ENCODE measurements at places on chromosomes 3 and 15.

DNA sequence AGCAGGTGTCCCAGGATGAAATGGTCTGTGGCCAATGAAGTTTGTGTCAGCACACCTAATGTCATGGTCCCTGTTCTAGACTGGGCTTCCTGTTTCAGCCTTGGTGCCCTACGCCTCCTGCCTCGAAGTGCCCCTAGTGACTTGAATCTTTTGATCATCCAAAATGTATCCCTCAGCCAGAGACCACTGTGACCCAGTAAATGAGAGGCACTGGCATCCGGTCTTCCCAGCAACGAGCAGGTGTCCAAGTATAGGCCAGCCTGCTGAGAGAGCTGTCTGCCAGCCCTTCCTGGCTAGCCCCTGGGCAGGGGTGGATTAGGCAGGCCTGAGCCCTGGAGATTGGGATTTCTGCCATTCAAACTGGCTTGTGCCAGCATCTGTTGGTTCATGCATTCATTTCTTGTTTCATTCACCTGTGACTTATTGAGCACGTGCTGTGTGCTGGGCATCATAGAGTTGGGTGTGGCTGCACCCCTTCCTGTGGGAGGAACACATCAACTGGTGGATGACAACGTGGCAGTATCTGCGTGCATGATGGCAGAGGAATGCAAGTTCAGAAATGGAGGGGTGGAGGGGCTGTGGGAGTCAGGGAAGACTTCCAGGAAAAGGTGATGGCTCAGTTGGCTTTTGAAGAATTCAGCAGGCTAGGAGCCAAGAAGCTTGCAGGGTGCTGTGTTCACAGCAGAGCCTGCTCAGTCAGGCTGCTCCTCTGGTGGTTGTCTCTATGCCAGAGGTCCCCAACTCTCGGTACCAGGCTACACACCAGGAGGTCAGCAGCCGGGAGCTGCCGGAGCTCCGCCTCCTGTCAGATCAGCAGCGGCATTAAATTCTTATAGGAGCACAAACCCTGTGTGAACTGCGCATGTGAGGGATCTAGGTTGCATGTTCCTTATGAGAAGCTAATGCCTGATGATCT lies 21.6 kb downstream of the ESYT3 start:
- DNase-seq = no peak

DNA sequence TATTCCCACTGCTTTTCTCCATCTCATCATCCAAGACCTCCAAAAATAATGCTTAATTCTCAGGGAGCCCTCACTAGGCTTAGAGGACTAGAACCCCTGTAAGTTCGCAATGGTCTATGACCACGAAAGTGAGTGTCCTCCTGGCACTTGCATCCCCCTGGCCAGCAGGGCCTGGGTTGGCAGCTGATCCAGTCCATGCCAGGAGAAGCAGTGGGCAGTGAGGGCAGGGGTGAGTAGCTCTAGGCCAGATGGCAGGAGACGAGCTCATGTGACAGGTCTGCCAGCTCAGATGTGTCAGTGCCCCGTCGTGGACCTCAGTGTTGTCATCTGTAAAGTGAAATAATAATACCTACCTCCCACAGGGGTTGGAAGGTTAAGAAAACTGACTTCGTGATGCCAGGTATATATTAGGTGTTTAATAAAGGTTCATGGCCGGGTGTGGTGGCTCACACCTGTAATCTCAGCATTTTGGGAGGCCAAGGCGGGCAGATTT lies 11.1 kb downstream of the GP5 start:
- DNase-seq = no peak

DNA sequence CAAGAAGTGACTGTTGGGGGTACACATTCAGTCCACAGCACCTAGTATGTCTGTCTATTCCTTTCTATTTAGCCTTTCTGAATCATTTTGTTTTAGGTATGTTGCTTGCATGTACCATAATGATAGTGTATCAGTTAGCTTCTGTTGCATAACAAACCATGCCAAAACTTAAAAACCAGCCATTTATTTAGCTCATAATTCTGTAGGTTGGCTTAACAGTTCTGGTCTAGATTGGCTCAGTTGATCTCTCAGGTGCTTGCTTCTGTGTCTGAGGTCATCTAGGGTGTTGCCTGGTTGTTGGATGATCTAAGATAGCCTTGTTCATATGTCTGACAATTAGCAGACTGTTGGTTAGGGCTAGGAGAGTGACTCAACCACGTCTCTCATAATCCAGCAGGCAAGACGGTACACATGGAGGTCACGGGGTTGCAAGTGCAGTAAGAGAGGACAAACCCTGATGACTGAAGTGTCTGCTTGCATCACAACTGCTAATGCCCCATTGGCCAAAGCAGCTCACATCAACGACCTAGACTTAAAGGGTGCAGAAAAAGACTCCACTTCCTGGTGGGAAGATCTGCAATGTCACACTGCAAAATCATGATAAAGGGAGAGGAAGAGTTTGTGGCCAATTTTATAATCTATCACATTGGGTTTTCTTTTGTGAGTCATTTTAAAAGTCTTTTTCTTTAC lies 6.8 kb upstream of the PDCD6IP start:
- peak; percentile 49 for DNase-seq

GRCh38 chr3:105430455-105430854 lies 63.7 kb downstream of the ALCAM start:
- no peak for DNase-seq

GRCh38 chr3:88142094-88142624 lies 7.6 kb upstream of the C3orf38 start:
- DNase-seq = no peak

DNA sequence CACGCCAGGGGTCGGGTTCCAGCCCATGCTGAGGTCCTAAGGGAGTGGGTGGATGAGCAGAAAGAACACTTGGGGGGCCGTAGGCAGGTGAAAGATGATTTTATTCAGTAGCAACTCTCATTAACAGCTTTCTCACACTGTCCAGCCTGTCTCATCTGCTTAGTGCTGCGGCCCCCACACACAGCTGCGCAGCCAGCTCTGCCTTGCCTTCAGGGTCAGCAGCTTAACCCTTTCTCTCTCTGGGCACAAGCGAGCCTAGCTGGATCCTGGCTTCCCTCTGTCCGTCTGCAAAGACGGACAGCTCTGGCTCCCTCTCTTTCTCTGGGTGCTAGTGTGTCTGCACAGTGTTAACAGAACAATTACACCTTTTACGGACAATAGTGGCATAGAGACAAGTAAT lies 21.3 kb downstream of the NPAP1 start:
- DNase-seq = no peak

- no peak for DNase-seq
Measured at GRCh38 chr3:161737171-161737570, 240.6 kb downstream of the OTOL1 start.

DNA sequence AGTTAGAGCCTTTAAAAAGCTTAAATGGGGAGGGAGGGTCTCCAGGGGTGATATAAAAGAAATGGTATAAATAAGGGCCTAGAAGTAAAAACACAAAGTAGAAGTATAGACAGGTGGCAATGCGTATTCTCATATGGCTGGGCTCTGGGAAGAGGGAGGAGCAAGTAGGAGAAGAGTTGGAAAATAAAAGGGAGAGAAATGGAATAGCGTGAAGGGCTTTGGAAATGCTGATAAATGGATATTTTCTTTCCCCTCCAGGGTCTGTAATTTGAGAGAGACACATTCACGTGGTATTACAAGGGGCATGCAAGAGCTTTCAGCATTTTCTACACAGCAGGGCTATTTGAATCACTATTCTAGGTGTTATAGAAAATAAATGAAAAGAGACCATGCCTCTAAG lies 313.7 kb downstream of the RYR3 start:
- no peak for DNase-seq

- DNase-seq = no peak
Measured at GRCh38 chr3:57962448-57962834, 45.8 kb upstream of the FLNB start.

GRCh38 chr3:114313426-114313825 lies 19.6 kb downstream of the TIGIT start:
- DNase-seq = no peak

DNA sequence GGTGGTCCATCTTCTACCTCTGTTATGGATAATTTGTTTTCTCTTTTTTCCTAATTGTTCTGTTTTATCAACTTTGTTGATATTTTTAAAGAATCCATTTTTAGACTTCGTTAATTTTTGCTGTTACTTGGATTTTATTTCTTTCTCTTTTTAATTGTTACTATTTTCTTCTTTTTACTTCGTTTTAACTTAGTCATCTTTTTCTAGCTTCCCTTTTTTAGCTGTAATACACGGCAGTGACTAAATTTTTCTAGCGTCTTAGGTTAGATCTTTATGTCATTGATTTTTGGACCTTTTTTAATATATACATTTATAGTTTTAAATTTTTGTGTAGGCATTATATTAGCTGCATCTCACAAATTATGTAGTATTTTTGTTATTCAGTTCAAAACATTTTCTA lies 33.1 kb downstream of the ARIH2 start:
- no peak for DNase-seq
